ENCODE measurements at places on chromosomes 1 and 21.
A peak's percentile ranks its signal among the peaks of the same experiment; 100 is the strongest.

DNA sequence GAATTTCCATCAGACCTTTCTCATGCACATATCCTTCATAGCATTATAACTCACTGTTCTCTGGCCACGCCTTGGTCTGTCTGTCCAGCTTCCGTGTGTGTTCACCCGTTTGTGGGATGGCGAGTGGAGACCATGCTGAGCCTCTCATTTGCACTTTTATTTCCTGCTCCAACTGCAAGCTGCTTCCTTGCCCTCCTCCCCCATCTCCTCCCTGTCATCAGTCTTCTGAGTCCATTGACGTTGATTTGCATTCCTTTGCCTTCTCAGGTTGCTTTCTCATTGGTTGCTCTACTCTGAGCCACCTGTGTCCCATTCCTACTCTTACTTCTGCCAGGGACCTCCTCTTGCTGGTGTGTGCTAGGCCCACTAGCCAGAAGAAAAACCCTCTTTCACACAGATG, 146.4 kb downstream of the NOS1AP start:
- DNase-seq: no peak

DNA sequence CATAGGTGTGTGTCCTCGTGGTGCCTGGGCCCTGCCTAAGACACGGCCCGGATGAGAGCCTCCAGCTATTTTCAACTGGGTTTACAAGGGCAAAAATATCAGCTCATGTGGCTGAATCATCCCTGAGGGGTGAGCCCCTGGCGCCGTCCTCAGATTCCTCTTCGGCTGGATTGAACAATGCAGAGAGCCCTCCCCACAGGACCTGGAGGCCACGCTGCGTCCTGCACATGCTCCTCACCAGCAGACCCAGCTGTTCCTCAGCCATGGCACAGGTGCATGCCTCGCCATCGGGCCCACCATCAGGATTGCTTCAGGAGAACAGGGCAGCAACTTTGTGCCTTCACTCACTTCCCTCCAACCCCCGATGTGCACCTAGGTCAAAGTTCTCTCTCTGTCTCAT, 35.3 kb downstream of the TFF3 start:
- DNase-seq: no peak

- no peak for DNase-seq
Measured at GRCh38 chr1:227845519-227845918, 30.0 kb downstream of the PRSS38 start.

DNA sequence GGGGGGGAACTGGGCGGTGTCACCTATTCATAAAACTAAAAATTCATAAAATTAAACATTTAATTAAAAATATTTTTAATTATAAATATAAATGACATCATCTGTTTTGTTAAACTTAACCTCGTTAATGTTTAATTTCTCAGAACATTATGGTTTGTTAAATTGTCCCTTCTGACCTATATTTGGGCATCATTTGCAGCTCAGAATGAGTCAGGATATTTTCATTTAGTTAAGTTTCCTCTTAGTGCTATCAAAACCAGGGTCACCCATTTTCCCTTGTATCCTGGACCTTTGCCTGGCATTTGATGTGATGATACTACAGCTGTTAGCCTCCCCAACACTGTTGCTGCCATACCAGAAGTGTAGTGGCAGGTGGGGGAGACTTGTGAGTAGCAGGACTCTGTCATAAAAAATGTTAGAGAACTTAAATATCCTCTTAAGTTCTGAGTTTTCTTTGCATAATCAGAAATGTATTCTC, 30.3 kb downstream of the TSNAX start:
- DNase-seq: no peak

GRCh38 chr1:155801149-155801548, 55.9 kb downstream of the GON4L start:
- peak; percentile 76 for DNase-seq

DNA sequence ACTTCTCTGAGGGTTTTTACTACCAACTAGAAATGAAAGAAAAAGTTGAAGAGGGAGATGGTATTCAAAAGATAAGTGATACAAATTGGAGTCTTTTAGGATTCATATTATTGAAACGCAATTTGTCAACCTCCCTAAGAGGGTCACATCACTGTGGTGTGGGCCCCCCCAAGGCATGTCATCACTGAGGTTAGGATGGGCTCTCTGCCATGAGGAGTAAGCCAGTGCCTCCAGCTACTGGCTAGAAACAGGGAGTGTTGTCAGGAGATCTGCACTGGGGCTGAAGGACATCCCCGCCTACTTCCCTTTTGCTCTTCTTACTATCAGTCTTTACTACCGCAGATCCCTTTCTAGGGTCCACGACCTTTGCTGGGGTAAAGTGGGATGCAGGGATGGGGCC, 25.9 kb downstream of the ITSN1 start:
- DNase-seq: peak; percentile 62

GRCh38 chr1:197394831-197395608, 127.0 kb downstream of the CRB1 start:
- no peak for DNase-seq

- DNase-seq: peak; percentile 59
Measured at GRCh38 chr1:25556791-25557476, 13.5 kb downstream of the LDLRAP1 start.

- no peak for DNase-seq
Measured at GRCh38 chr1:181711820-181712219, 228.5 kb downstream of the CACNA1E start.

GRCh38 chr21:35149698-35150097, 100.6 kb upstream of the RUNX1 start:
- peak; percentile 68 for DNase-seq

- DNase-seq: no peak
Measured at GRCh38 chr1:65495137-65495536, 74.7 kb downstream of the LEPR start.

DNA sequence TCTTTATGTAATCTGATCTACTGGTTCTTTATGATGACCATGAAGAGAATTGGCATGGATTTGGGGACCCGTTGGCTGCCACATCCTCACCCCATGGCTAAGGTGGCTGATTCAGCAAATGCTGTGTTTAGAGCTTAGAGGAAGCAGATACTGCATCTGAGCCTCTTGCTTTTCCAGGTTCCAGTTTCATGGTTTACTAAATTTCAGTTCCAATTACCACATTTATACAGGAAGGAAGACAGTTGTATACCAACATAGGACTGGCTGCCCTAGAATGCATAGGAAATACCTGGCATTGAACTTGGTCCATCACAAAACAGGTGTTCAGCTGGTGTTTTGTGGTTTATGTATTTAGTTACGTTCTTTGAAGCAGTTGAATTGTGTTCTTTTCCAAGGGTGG, 107.1 kb downstream of the ST3GAL3 start:
- no peak for DNase-seq

GRCh38 chr1:64769482-64769881, 24.6 kb downstream of the RAVER2 start:
- DNase-seq: no peak

- DNase-seq: no peak
Measured at GRCh38 chr1:94413311-94413710, 4.9 kb upstream of the ABCD3 start.

DNA sequence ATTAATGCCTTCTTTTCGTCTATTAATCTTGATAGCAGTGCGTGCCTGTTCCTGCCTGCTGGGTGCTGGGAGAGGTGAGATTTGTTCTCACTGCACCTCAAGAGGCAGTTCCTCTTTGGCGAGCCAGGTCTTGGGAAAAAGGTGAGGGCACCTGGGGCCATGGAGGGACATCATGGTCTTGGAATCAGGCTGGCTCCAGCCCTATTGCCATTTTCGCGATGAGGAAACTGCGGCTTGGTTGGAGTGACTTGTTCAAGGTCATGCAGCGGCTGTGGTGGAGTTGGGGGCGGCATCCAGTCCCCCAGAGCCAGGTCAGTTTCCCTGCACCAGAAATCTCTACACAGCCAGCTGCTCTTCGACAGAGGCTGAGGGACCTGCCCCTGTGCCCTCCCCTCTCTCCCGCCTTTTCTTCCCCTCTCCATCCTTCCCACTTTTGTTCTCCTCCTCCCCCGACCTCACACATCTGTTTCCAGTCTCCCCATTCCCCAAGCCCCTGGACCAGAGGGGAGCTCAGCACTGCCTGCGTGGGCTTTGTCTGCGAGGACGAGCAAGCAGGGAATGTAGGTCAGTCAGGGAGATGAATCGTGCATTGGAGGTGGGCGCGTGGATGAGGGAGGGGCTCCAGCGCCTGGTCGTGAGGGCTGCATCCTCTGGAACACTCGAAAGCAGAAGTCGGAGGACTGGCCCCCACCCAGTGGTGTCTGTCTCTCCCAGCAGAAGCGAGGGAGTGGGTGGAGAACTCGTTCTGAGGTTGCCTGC, 135.1 kb downstream of the ACTL8 start:
- DNase-seq: no peak

DNA sequence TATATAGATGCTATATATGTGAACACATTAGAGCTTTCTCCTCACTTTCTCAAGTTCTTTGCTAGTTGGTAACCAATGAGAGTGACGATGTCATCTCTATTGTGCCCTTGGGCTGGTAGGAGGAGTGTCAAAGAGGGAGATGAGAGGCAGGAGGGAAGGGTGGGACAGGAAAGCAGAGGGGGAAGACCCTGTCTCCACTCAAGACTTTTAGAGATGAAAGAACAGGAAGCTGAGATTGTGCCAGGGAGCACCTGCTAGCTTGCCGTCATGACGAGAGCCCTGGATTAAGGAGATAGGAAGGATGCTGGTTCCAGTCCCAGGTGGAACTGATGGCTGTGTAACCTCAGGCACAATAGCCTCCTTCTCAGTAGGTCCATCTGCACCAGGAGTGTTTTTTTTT, 16.7 kb downstream of the CNR2 start:
- no peak for DNase-seq

DNA sequence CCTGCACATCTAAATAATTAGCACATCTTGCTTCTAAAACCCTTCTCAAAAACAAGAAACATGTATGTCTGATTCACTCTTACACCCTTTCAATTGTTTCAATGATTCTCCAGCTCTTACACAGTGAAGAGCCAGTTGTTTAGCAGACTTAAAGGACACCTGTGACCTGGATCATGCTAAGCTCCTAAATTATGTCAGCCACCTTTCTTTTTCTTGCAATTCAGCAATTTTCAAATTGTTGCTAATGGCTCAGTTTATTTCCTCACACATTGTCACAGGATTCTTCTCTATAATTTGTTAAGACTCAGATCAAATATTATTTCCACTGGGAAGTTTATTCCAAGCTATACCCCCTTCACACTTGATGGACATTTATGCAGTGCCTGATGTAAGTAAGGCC, 413.2 kb downstream of the PLA2G4A start:
- no peak for DNase-seq

DNA sequence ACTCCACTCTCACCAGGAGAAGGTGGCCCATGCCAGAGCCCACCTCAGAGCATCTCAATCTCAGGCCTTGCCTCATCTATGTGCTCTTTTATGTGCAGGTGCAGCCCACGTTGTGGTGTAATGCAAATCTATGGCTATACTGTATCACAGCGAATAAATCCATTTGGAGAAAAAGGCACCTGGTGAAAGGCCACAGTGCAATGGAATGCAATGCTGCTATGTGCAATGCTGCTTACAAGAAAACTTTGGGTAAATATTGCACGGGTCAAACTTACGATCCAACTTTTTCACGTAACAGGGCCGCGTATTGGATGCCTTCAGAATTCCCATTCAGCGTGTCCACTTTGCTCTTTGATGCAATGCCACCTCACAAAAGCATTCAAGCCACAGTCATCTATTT, 13.5 kb downstream of the ZBTB18 start:
- no peak for DNase-seq

GRCh38 chr1:147628441-147628840, 41.9 kb downstream of the ACP6 start:
- DNase-seq: no peak

GRCh38 chr1:178086294-178086693, 7.6 kb upstream of the RASAL2 start:
- DNase-seq: peak; percentile 29

- DNase-seq: no peak
Measured at GRCh38 chr1:16183765-16184556, 28.1 kb upstream of the EPHA2 start.

DNA sequence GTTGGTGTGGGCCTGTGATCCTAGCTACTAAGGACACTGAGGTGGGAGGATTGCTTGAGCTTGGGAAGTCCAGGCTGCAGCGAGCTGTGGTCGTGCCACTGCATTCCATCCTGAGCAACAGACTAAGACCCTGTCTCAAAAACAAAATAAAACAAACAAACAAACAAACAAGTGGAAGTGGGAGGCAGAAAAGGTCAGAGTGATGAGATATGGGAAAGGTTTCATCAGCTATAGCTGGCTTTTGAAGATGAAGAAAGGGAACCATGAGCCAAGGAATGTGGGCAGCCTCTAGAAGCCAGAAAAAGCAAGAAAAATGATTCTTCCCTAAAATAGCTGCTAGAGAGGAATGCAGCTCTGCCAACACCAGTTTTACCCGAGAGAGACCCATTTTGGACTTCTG, 10.6 kb upstream of the NUCKS1 start:
- no peak for DNase-seq

- DNase-seq: no peak
Measured at GRCh38 chr1:222394224-222394623, 153.7 kb downstream of the HHIPL2 start.

DNA sequence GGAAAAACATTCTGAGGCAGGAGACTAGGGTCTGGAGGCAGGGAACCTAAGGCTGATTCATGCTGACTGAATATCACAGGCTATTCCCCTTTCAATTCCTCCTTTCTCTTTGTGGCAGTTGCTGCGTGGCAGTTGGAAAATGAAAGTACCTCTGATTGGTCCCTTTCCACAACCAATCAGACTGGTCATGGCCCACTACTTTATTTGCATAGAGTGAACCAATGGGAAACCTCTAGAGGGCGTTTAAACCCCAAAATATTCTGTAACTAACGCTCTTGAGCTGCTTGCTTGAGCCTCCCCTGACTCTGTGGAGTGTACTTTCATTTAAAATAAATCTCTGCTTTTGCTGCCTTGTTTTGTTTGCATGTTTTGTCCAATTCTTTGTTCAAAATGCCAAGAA, 27.7 kb upstream of the VN1R5 start:
- DNase-seq: peak; percentile 3

DNA sequence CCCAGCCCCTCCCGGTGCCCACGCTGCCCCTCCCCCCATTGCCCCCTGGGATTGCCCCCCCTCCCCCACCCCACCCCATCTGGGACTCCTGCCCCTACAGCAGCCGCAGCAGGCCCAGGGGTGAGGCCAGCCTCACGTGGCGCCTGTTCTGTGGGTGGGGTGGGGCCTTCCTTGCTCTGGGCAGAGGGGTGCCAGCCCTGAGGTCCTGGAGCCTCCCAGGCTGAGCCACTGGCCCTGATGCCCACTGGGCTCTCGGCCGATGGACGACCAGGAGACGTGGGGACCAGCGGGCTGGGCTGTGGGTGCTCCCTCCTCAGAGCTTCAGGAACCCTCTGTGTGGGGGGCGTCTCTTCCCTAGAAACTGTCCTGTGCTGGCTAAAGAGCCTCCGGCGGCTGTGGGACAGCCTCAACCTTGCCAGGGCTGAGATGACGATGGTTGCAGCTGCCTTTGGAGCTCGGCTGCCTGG, 5.8 kb upstream of the C1orf159 start:
- no peak for DNase-seq

DNA sequence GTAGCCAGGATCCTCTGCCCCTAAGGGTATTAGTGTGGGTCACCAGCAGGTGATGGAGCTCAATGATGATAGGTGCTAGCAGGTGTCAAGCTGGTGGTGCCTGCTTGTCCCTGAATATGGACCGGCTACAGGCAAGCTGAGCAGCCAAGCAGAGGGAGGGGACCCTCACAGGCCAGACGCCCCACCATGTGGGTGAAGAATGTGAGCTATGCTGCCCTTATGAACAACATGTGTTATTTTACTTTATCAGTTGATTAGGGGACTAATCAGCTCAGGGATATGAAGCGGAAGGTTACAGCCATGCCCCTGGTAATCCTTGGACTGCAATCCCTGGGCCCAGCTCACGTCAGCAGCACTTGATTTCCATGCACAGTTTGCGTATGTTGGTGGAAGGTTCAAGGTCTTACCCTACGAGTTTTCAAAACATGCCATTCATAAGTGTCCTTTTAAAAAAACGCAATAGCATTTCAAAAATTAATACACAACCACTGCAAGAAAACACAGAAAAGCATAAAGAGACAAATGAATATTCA, 106.0 kb downstream of the CDC7 start:
- no peak for DNase-seq

All from fibroblast of skin of right biceps (primary cell).